ENCODE measurements at places on chromosomes 12 and 14. TPM values are rescaled to one million over a fixed set of nuclear protein-coding genes. Genes with fewer than 3 reads are reported as not detected.

MANSC1 gene
- polyA plus RNA-seq: 8.1 TPM

GRCh38 chr12:108638997-108639822 lies 5.5 kb upstream of the SELPLG start:
- DNase-seq: no peak

CEBPE gene
- polyA plus RNA-seq: not detected

DNA sequence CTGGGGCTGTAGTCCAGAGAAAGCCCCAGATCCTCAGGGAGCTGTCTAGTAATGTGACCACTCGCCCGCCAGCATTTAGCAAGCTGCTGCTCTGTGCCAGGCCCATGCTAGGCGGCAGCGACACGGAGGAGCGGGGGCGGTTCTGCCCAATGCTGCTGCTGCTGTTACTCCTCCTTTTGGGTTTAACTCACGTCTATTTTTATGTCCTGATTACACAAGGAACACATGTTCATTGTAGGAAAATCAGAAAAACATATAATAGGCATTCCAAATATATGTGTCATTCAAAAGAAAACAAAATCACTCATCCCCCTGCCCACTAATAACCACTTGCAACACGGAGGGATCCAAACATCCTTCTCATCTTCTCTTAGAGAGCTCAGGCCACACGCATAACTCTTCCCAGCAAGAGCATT lies 30.4 kb downstream of the CCDC92 start:
- DNase-seq: no peak

DNA sequence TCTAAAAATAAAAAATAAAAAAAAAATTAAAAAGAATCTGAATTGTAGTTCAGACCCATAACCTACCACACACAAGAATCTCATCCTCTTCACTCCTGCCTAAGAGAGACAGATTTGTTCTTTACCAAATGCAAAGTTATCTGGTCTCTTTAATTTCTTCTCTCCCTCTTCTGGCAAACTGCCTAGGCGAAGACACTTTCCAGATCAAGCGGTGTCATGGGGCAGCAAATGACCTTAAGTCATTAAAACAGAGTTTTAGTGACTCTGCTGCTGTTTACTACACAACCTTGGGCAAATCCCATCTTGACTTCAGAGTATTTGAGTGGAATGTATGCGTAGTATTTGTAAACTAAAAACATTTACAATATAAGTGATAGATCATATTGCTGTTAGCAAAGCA lies 60.9 kb upstream of the NID2 start:
- DNase-seq: no peak

DNA sequence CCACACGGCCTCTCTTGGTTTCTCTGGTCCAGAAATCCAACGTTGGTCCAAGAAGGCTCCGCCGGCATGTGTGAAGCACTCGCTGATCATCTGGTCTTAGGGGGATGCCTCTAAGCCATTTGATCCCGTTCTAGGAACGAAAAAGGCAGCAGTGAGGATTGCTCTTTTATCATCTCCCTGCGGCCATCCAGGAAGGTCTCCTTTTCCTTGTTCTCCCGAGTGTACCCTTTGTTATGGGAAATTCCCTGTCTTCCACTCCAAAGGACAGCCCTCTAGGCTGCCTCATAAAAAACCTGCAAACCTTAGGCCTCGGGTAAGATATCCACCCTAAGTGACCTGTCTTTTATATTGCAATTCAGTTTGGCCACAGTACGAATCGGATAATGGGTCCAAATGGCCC lies 85.8 kb downstream of the TMTC3 start:
- no peak for DNase-seq

DNA sequence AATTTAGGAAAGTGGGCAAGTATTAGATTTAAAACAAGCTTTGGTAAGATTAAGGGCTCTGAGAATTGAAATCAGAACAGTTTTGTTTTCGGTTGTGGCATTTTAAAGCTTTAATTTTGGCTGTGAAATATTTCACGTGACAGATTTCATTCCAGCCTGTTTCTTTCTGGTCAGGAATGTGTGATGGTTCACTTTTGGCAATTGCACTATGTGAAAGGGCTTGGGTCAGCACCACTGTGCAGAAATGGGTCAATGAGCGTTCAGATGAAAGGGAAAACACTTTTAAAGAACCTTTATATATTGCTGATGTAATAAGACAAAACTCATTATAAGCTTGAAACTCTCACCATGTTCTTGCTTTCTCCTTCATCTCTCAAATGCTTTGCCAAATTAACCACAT lies 17.1 kb downstream of the NUBPL start:
- DNase-seq: no peak

- DNase-seq: peak; percentile 76
Measured at GRCh38 chr14:105529569-105530284, 3.3 kb downstream of the TMEM121 start.

DNA sequence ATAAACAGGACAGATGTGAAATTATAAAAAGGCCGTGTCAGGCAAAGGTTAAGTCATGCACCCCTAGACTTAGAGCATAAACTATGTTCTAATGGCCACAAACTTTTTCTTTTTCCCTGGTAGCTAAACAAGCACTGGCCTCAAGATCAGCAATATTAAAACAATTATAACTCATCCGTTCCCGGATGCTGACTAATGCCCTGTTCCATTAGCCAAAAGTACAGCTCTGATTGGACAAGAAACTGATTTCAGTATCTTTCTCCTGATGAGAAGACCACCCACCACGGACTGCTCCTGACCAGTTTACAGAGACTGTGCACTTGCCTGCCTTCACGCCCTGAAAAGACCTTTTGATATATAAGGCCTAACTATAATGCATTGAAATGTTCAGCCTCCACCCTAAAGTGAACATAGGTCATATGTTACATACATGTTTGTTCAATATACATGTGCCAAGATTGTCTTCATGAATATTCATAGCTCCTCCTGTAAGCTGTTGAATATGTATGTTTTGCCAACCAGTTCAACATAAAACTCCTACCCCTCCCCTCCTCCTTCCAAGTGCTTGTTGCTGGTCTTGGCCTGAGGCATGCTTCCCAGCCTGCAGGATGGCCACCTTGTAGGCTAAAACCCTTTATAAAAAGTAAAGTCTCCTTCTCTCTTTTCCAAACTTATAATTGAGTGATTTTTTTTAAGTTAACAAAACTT lies 162.0 kb downstream of the IPO8 start:
- no peak for DNase-seq

DNA sequence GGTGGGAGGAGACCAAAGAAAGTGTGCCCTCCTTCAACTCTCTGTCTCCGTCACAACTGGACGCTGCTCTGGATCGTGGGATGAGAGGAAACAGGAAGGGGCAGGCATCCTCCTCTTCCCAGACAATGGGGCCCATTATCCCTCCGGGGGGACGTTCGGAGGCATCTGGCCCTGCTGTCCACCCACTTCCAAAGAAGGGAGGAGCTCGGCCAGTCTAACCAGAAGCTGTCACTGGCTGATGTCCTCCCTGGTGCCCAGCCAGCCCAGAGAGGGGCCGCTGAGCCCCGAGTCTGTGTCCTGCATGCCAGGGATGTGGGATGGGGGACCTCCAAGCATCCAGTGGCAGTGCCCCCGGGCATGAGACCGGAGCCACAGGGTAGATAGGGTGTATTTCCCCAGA lies 39.8 kb upstream of the MEG3 start:
- no peak for DNase-seq

DNA sequence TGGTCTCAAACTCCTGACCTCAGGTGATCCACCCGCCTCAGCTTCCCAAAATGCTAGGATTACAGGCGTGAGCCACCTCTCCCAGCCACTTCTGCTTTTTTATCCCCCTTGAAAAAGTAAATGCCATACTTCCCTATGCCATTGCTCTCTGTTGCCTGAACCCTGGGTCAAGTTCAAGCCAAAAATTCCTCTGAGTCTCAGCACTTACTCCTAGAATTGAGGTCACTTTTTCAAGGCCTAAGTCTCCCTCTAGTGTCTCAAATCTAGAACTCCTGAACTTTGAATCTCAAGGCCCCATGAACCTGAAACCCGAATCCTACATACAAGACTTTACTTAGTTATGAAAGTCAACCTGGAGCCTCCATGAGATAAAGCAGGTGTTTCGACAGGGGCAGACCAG lies 1.4 kb upstream of the APOBEC1 start:
- no peak for DNase-seq

- no peak for DNase-seq
Measured at GRCh38 chr14:70713511-70713916, 71.8 kb downstream of the TTC9 start.

GRCh38 chr12:119589097-119589496 lies 4.5 kb upstream of the TMEM233 start:
- DNase-seq: no peak

PPP1R3E gene
- 7.9 TPM for polyA plus RNA-seq

DNA sequence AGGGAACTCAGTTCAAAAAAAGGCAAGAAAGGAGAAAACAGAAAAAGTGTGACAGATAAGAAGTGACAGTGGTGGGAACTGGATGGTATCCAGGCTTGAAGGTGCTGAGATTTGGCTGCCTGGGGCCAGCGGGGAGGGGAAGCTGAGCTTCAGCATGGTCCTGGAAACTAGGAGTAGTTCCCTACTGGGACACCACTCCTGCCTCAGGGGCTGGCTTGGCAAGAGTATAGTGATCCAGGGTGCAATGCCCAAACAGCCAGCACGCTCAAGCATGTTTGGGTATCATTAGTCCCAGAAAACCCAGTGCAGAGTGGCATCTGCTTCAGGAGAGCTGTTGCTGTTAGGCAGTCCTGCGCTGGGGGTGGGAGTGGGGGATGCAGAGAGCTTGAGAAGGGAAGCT lies 49.5 kb upstream of the KTN1 start:
- DNase-seq: no peak

- no peak for DNase-seq
Measured at GRCh38 chr14:51236314-51236713, 3.7 kb upstream of the TMX1 start.

DNA sequence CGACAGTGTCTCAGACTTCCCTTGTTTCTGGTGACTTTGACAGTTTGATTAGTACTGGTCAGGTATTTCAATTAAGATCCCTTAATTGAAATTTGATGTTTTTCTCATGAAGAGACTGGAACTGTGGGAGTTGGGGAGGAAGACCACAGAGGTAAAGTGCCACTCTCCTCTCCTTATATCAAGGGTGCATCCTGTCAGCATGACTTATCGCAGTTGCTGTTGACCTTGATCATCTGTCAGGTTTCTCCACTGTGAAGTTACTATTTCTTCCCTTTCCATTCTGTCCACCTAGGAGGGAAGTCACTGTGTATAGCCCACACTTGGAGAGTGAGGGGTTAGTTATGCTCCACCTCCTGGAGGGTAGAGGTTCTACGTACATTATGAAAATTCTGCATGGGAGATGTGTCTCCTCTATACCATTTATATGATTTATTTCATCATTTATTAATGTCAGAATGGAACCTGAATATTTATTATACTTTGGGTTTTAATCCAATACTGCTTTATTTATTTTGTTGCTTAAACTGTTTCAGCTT lies 40.3 kb upstream of the SMOC1 start:
- no peak for DNase-seq

GRCh38 chr12:111270239-111270638 lies 98.7 kb downstream of the PHETA1 start:
- DNase-seq: no peak

GRCh38 chr12:44544018-44544417 lies 332.1 kb downstream of the NELL2 start:
- DNase-seq: no peak

DNA sequence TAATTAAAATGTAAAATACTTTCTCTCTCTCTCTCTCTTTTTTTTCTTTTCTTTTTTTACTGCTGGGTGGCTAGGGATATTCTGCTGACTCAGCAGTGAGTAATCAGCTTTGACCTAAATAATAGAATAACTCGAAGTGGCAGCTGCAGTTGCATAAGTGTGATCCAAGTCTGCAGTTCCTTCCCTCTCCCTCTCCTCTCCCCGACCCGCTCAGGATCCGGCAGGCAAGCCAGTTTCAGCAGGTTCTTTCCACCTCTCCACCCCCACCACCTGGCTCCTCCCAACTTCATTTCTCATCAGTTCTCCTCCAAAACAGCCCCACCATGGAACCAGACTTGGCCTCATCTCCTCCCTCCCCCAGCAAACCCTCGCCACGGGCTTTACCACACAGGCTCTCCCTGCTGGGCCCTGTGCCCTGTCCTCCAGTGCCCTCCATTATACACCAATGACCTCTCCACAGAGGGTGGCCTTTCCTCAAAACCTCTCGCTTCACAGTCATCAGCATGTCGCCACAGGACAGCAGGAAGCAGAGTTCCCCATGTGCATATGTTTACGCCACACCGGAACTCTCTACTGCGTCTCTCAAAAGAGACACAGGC lies 22.4 kb downstream of the SLC7A8 start:
- peak; percentile 75 for DNase-seq

- DNase-seq: no peak
Measured at GRCh38 chr14:55103971-55104954, 24.8 kb upstream of the LGALS3 start.
